ENCODE measurements at places on chromosomes 2 and 18.

GRCh38 chr2:147520817-147521216, 324.0 kb upstream of the ACVR2A start:
- DNase-seq: no peak

DNA sequence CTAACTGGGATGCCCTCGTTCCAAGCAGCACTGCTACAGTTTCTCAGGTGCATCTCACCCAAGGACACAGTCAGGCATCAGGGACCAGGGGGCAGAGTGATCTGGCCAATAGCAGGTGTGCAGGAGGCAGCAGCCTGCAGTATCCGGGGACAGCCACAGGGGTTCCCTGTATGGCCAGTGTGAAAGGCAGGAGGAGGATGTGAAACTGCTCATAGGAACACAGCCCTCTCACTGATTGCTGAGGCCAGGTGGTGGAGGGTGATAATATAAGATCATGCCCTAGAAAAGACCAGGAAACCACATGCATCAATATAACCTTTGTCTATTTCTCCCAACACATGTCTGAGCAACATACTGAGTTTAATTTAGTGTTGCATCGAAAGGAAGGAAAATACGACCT, 112.7 kb upstream of the TACR1 start:
- peak; percentile 1 for DNase-seq

DNA sequence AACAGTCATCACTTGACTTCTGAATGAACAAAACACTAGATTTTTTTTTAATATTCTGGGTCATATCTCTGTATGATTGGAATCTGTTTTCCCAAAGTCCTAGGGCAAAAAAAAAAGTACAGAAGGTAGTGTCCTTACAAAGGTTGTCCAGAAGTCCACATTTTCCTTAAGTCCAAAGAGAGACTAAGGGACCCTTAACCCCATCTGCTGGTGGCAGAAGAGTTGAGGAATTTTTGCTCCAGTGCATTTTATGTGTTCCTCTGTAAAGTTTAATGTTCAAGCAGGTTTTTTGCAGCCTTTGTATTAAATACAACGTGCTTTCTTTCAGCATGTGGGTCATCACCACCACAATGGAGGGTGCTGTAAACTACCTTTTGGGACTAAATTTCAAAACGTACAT, 215.9 kb downstream of the SP3 start:
- DNase-seq: no peak

DNA sequence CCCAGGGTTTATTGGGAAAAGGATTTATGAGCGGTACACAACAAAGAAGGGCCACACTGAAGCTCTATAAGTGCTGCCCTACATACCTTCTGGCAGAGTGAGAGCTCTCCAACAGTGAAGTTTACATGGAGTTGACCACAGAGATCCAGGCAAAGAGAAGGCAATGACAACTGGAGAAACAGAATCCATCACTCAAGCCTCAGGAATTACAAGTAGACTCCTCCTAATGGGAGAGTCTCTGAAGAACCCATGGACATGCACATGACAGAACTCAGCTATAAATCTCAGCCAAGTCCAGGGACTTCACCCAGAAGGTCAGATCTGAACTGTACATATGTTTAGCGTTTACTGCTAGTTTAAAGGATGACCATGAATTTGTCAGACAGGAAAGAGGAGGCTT, 164.7 kb downstream of the DNAH7 start:
- no peak for DNase-seq

DNA sequence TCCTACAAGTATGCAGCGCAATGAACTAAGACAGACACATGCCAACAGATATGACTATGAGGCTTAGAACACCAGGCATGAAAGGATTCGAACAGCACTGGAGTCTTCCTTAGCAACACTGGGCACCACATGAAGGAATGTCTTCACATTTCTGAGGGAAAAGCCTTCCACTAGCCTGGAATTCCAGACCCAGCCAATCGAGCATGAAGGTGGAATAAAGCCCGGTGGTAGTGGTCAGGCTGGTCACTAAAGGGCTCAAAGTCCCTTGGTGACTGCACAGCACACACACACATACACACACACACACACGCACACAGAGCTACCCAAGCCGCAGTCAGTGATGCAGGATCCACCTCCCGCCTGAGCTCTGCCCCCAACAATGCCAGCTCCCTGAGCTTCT, 19.7 kb upstream of the SFXN5 start:
- DNase-seq: no peak

DNA sequence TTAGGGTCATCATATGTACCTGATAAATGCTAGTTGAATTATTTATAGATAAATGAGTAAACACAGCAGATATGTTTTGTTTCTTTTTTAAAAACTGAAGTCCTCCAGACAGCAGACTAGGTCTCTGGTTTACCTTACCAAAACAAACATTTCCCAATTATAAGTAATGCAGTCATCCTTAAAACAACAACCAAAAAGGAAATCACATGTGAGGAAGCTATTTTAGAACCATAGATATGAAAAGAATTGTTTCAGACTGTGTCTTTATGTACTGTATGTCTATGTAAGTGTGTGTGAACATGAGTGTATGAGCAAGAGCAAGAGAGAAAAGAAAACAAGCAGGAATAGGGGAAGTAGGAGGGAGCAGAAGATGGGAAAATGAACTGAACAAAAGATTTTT, 441.0 kb downstream of the CPS1 start:
- DNase-seq: no peak

- DNase-seq: no peak
Measured at GRCh38 chr2:146214394-146214929, 1630.4 kb upstream of the ACVR2A start.

DNA sequence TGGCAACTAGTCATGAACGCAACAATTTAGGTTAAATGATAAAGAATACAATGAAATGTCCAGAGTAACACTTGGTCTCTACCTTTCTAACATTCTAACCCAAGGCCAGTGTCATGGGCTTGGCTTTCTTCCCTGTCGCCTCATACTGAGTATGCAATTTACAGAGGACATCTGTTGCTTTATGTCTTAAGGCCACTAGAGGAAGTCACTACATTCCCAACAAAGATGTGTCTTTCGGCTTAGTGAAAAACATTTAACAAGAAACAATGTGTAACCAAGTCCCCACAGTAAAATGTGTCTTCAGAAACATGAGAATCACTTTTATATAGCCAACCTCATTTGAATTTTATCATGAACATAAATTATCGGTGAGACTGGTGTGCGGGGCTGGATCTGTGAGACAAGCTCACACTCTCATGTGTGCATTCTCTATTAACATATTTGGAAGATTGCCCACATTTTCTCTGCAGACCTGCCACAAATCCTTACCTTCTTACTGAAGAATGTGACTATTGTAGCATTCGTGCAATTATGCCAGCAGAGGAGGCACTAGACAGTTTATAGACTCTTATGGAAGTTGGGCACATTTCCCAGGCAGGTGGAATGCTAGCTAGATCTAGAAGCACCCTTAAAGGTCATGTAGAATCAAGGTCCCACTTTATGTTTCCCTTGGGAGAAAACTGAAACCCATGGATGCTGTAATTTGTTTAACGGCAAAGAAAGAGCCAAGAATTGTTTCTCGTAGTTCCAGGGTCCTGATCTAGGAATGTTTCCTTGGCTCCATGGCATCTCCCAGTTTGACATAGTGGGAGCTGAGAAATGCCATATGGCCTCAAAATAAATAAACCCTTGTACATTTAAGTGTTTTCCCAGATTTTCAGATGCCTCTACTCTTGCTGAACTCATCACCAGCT, 101.8 kb downstream of the CD226 start:
- no peak for DNase-seq

GRCh38 chr2:48691935-48692691, 63.4 kb downstream of the LHCGR start:
- no peak for DNase-seq

GRCh38 chr2:206979922-206980321, 40.6 kb downstream of the CPO start:
- no peak for DNase-seq

DNA sequence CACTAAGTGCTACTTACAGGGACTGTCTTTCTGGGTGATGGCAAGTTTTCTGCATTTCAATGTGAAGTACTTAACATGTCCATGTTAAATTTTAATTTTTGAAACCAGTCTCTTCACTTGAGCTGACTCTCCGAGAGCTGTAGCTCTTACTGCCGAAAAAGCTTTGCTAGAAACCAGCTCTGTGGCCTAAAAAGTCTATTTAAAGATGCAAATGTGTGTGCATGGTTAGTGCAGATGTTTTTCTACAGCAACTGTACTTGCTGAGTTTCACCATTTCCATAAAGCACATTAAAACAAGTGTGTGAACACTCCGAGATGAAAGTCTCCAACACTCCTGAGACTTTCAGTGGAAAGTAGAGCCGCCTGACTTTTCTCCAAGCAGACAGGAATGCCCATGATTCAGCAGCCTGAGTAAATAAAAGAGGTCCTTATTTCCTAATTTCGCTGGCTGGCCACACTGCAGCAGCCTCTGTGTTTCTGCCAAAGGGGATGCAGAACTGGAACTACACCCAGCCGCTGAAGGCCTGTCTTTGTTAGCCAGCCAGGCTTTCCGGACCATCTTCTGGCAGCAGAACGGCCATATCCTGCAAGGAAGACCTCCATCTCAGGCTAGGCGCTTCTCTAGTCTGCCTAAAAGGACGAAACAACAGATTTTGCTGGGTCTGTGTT, 121.2 kb downstream of the ZNF521 start:
- no peak for DNase-seq

- DNase-seq: no peak
Measured at GRCh38 chr18:48252525-48252924, 156.7 kb downstream of the ZBTB7C start.

- DNase-seq: no peak
Measured at GRCh38 chr18:58097907-58098166, 53.8 kb downstream of the NEDD4L start.

GRCh38 chr2:214747992-214748391, 61.5 kb downstream of the BARD1 start:
- DNase-seq: no peak

DNA sequence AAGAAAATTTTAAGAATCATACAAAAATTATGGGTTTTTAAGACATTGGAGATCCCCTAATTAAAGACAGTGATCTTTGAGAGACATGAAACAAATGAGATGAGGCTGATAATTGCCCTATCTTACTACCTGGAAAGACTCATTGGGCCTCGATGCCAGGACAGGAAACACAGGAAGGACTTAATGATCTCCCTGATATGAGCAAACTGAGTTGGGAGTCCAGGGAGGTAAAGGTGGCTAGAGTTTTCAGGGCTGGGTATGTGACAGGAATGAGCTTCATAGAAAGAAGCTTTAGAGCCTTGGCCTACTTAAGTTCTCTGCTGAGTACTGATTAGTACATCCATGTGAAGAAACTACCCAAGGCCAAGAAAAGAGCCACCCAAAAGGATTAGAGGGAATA, 40.6 kb upstream of the GULP1 start:
- DNase-seq: no peak

- no peak for DNase-seq
Measured at GRCh38 chr2:234247453-234248180, 197.1 kb downstream of the SPP2 start.

GRCh38 chr18:79690071-79690470, 10.5 kb downstream of the CTDP1 start:
- no peak for DNase-seq

DNA sequence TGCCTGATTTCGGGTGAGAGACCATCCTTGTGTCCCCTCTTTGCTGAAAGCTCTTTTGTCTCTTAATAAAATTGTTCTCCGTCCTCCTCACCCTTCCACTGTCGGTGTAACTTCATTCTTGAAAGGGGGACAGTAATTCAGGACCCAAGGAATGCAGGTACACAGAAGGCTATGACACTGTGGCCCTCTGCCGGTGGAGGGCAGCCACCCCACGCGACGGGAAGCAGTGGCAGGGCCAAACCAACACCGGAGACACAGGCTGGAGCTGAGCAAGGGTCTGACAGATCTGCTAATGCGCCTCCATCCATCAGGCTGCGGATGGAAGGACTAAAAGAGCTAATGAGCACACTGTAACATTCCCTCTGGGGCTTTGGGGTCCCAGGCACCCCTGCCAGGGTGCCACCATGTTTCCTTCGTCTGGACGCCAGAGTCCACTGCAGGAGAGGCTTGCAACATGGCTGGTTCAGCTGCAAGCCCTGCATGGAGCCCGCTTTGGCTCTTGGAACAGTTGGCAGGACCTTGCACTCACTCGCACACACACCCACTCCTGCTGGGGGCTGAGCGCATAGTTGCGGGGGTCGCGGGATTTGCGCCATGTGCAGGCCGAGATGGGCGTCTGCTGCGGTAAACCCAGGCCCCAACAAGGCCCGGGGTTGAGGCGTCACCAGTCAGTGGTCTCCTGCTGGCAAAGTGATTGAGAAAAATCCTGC, 544.1 kb upstream of the CDH7 start:
- DNase-seq: no peak

DNA sequence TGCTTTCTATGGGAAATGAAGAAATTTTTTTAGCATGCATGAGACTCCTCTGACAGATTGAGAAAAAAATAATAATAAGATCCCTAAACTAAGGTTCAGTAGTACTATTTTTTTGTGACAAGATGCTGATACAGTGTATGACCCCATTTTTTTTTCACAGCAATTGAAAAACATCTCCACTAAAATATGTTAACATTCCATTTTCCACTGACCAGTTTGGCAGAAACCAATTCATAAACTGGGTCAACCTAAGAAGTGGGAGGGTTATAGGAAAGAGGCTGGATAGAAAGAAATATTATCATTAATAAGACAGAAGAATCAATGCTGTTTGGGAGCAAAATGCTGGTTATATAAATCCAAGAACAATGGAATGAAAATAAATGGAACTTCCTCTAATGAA, 182.7 kb downstream of the ANTXR1 start:
- no peak for DNase-seq

- DNase-seq: no peak
Measured at GRCh38 chr2:188272121-188272520, 19.6 kb upstream of the GULP1 start.

GRCh38 chr2:74186038-74186437, 7.4 kb upstream of the MOB1A start:
- DNase-seq: no peak

- DNase-seq: no peak
Measured at GRCh38 chr18:50143886-50144285, 51.1 kb downstream of the MYO5B start.

GRCh38 chr18:63553081-63553480, 10.9 kb downstream of the SERPINB12 start:
- no peak for DNase-seq

DNA sequence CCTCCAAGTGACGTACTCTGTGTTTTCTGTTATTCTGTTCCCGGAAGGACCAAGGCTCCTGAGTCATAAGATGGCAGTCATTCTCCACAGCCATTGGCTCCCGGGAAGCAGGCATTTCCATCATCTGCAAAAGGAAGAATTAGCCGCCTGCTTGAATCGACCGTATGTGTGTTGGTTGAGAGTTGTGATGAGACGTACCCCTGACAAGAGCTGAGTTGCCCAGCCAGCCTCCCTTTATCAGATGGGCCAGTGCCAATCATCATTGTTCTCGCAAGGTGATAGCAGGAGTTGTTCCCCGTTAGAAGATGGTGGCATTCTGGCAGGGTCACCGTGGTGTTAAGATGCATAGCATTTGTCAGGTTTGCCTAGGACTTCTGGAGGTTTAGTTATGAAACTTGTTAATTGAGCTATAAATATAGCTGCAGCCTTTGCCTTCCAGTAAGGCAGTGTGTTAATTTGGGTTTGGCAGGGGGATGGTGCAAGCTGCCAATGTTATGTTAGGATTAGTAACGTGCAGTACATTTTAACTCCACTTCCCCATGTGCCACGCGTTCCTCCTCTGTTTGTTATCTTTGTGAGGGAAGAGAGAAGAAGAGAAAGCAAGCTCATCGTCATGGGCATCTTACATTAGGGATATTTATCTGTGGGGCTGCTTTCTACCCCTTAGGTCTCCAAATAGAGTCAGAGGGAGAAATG, 652.7 kb upstream of the FANCL start:
- no peak for DNase-seq

GRCh38 chr2:240569998-240570530, 1.8 kb downstream of the RNPEPL1 start:
- DNase-seq: no peak

- DNase-seq: no peak
Measured at GRCh38 chr2:149679286-149679685, 91.7 kb upstream of the MMADHC start.

Data from esophagus squamous epithelium (tissue), 5 donors.